ENCODE measurements at places on chromosomes 1 and 21. TPM values are rescaled to one million over a fixed set of nuclear protein-coding genes. Genes with fewer than 3 reads are reported as not detected.

The LDLRAD2 gene
- total RNA-seq, result 0.05 TPM

The B4GALT2 gene
- total RNA-seq, result 93.8 TPM

The LCE6A gene
- not detected for total RNA-seq

GRCh38 chr1:226586650-226587422, 38.3 kb downstream of the STUM start:
- DNase-seq, result no peak

GRCh38 chr1:234286206-234286605, 87.0 kb upstream of the COA6 start:
- no peak for DNase-seq

DNA sequence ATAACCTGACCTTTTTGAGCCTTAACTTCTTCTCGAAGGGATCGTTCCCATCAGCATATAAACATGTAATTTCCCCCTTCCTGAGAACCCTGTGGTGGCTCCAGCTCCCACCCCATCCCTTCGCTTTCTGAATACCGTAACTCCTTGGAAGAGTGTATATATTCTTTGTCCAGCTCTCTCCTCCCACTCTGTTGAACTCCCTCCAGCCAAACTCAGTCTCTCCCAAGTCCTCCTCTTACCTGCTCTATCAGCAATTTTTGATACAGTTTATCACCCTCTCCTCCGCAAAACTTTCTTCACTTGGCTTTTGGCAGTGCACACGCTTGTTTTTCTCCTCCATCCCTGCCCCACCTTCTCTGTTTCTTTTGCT, 109.9 kb upstream of the SLC25A33 start:
- no peak for DNase-seq

GRCh38 chr1:18322368-18323032, 158.2 kb upstream of the KLHDC7A start:
- DNase-seq, result no peak
